ENCODE measurements at places on chromosomes 16 and 17.

- no peak for DNase-seq
These were observed 99.7 kb downstream of the CYTH1 start for GRCh38 chr17:78682363-78682762.

DNA sequence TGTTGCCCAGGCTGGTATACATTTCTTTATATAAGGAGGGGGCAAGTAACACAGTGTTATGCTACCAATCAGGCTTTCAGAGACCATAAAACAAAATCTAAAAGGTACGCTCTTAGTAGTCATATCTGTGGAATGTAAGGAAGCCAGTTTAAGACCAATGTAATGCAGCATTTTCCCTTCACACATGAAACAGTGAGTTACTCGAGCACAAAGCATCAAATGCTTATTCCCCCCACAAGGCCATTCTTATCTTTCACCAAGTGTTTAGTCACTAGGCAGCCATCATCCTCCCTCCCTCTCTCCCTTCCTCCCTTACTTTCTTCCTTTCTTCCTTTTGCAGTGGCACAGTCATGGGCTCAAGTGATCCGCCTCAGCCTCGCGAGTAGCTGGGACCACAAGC, 12.8 kb downstream of the HMOX2 start:
- DNase-seq = no peak

DNA sequence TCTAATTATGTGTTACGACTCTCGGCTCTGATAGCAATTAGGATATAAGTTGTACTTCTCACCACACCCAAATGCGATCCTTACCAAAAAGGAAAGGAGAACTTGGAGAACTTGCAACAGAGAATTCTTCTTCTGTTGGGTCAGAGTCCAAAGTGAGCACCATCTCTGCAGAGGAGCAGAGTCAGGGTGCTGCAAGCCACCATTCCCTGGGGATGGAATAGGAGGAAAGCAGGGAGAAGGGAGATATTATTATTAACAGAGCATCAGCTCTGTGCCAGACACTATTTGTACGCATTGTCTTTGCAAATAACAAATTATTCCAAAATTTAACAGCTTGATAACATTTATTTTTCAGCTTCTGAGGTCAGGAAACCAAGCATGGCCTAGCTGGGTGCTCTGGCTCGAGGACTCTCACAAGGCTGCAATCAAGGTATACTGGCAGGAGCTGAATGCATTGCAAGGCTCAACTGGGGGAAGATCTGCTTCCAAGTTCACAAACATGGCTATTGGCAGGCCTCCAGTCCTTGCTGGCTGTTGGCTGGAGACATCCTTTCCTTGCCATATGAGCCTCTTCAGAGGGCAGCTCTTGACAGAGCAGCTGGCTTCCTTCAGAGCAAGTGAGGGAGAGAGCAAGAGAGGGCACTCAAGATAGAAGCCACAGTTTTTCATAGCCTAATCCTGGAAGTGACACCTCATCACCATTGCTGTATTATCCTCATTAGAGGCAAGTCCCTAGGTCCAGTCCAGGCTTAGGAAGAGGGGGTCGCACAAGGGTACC, 296.2 kb upstream of the CDH5 start:
- no peak for DNase-seq

DNA sequence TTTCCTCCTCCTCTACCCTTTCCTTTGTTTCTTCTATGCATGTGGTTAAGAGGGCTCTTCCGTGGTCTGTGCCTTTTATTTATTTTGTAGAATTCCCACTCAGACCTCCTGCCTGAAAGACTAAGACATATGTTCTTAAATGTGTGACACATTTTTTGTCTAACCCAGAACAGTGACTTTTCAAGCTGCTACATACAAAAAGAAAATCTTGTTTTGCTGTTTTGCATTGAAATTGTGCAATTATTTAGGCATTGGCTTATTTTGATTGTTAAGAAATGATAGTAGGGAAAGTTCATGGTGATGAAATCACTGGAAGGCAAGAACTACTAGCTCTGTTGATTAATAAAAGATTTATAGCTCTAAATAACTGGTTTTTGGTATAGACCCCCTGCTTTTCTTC, 76.8 kb downstream of the TUBD1 start:
- no peak for DNase-seq

- no peak for DNase-seq
These were observed 71.8 kb downstream of the SRCIN1 start for GRCh38 chr17:38533866-38534497.

GRCh38 chr16:75007443-75007842, 8.6 kb downstream of the ZNRF1 start:
- DNase-seq = no peak

- peak; percentile 51 for DNase-seq
These were observed 1.0 kb upstream of the ATP2A3 start for GRCh38 chr17:3965118-3965800.

GRCh38 chr17:4043862-4044261, 79.6 kb upstream of the ATP2A3 start:
- DNase-seq = no peak

- no peak for DNase-seq
These were observed 23.9 kb upstream of the TNS4 start for GRCh38 chr17:40525294-40525693.

GRCh38 chr17:79002796-79003593, 6.6 kb downstream of the CANT1 start:
- DNase-seq = no peak

DNA sequence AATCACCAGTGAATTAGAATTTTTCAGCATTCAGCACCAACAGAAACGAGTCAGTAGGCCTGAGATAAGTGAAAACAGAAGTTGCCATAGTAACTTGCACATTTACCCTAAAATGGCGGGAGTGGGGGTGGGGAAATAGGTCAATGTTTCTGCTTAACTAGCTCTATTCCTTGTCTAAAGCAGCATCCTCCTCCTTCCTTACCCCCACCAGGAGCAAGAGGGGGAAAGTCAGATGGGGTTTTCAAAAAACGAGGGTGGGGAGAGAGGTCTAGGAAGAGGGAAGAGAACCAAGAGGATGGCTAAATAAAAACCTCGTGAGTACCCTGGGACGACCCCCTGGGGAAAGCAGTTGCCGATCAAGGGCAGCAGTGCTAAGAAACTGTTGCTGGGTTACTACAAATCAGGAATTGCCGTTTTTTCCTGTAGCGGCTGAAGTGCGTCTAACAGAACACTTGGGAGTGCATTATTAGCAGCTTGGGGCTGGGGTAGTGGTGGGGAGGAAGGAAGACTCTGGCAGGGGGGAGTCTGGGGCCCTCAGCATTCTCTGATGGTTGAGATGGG, 34.4 kb upstream of the MNT start:
- DNase-seq = no peak

DNA sequence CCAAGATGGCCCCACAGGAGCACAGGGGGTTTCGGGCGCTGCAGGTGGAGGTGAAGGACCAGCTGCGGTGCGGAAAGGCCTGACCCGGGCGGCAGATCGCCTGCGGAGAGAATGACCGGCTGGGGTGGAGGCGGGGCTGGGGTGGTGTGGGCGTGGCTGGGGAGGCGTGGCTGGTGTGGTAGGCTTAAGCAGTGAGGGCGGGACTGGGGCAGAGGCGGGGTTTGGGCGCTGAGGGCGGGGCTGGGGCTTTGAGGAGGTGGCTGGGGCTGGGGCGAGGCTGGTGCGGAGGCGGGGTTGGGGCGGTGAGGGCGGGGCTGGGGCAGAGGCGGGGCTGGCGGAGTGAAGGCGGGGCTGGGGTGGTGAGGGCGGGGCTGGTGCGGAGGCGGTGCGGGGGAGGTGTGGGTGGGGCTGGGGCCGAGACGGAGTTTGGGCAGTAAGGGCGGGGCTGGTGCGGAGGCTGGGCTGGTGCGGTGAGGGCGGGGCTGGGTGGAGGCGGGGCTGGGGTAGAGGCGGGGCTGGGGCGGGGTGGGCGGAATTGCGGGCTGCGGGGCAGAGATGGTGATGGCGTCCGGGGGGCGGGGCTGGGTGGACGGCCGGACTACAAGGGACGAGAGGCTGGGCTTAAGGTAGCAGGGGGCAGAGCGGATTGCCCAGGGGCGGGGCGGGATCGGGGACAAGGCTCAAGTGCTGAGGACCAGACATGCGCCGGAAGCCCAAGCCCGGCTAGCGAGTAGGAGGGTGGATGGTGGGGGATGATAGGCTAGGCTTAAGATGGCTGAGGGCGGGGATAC, 9.9 kb upstream of the GSDMA start:
- peak; percentile 93 for DNase-seq

DNA sequence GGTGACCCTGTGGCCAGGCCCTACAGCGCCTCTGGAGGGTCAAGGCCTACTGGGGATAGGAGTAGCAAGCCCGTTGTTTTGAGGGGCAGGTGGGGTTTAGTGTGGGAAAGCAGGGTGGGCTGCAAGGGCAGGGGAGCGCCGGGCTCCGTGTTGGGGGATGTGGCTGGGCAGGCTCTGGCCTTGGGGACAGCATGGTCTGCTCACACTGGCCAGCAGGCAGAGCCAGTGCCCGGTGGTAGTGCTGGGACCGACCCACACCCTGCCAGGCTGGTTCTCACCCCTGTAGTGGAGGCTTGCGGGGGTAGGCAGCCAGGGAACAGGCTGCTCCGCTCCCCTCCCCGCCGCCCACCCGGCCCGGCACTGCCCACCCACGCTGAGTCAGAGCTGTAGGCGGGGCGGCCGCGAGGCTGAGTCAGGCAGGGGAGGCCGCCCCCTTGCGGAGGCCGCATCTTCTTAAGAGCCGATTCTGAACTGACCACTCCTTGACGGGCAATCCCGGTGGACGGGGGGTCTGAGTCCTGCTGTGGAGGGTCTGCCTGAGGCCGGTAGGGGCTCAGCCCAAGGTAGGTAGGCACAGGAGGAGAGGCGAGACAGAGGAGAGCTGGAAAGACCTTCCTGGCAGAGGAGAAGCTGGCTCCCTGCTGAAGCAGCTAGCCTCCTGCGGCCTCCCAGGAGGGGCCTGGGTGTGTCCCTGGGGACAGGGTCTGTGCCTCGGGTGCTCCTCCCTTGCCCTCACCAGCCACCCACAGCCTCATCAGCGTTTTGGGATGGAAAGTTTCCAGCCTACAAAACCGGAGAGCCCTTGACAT, 62.4 kb downstream of the BAIAP2 start:
- peak; percentile 75 for DNase-seq

- peak; percentile 85 for DNase-seq
These were observed at the start of gene CYB561 for GRCh38 chr17:63445954-63446752. CYB561 (minus strand) TSS chr17:63446306; CDS start chr17:63437547, 8,759 bp downstream.

DNA sequence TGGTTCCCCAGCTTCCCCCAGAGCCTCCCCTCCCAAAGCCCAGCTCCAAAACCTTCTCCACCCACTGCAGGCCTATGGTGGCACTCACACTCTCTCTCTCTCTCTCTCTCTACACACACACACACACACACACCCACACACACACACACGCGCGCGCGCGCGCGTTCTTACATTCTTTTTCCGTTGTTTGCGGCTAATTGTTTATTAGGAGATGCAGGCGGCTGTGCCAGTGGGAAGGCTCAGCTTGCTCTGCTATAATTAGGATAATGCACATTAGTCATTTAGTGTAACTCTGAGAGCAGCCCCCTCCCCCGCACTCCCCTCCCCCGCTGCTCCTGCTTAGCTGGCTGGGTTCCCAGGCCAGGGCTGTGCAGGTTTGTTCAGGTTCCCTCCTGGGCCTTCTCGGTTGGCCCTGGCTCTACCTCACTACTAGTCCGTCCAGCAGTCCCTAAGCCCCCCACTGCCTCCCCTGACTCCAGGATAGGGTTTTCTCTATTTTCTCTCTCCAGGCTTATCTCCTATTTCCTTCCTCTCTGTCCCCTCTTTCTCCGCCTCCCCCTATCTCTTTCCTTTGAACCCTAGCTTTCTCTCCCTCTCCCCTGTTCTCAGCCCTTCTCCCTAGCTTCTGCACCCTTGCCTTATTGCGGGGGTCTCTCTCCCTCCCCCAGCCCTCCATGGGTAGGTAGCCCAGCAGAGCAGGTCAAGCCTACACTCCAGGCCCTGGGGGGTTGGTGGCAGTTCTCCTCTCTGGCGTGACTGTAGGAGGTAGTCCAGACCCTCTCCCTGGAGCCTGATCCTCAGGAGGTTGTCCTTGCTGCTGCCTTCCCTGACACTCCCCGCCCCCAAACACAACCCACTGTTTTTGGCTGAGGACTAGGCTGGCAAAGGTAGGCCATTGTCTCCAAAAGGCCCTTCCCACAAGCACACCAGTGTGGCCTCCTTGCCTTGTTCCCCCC, 34.0 kb downstream of the TMEM132E start:
- DNase-seq = no peak

DNA sequence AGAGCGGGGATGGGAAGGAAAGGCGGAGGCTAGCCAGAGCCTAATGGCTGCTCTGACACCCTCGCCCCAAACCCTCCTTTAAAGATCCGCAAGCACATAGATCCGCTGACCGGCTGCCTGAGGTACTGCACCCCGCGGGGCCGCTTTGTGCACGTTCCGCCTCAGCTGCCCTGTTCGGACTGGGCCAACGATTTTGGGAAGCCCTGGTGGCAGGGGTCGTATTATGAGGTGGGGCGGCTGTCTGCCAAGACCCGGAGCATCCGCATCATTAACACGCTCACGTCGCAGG, 663 bp downstream of the CYB5D1 start:
- DNase-seq = peak; percentile 57

DNA sequence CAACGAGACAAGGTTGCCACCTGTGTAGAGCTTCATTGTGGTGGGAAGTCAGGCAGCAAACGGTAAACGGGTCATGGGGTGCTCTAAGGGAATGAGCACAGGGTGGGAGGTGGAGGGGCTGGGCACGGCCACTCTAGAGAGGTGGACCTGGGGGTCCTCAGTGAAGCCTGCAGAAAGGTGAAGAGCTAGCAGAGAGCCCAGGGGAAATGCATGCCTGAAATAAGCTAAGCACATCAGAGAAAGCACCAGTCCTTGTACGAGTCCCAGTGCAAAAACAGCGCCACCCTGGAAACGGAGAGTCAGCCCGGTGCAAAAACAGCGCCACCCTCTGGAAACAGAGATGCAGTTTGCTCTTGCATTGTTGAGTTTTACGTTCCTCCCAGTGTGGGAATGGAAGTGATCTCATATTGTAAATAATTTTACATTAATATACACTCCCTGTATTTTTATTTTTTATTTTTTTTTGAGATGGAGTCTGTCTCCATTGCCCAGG, 65.0 kb downstream of the TBC1D16 start:
- DNase-seq = peak; percentile 73

DNA sequence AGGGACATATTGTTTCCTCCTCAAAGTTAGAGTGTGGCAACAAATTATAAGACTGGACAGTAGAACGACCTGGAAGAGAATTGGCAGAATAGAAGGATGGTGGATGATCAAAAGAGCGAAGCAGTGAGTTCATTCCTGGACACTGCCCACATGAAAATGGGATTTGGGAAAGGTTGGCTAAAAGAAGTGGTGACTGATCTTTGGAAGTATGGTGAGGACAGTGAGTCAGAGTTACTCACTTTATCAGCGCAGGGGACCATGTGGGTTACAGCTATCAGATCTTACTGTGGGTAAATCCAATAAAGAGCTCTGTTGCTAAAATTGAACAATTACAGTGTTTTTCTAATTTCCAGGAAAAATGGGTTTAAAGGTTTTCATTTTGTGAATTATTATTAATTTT, 2.7 kb upstream of the TANC2 start:
- no peak for DNase-seq

GRCh38 chr17:72719578-72720493, 372.7 kb downstream of the SLC39A11 start:
- no peak for DNase-seq

GRCh38 chr17:51124640-51125503, 4.2 kb upstream of the SPAG9 start:
- DNase-seq = no peak

GRCh38 chr17:13638855-13639458, 37.2 kb upstream of the HS3ST3A1 start:
- DNase-seq = no peak
